ENCODE measurements at places on chromosomes 6 and 20.

- no peak for DNase-seq
These were observed 12.5 kb downstream of the CASP8AP2 start for GRCh38 chr6:89842228-89842627.

DNA sequence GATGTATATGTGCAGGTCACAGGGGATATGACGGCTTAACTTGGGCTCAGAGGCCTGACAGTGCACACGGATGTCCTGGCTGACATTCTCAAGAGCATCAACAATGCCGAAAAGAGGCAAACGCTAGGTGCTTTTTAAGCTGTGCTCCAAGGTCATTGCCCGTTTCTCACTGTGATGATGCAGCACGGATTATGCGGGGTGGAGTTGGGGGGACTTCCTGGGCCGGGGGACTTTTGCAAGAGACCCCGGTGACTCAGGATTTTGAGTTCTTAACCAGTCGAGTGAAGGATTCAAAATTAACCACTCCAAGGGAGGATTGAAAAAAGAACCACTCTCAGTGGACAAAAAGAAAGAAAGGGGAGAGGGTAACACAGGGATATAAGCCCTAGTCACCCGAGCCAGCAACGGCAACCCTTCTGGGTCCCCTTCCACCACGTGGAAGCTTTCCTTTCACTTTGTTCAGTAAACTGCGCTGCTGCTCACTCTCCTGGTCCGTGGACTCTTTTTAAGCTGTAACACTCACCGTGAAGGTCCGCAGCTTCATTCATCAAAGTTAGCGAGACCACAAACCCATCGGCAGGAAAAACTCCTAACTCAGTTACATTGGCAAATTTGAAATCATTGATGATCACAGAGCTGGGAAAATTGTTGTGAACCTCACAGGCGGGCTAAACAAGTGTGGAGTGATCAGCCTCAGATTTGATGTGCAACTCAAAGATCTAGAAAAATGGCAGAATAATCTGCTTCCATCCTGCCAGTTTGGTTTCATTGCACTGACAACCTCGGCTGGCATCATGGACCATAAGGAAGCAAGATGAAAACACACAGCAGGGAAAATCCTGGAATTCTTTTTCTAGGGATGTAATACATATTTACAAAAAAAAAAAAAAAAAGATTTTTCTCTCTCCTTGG lies 199.3 kb downstream of the ARID1B start:
- peak; percentile 11 for DNase-seq

GRCh38 chr6:105487040-105487790 lies 84.3 kb upstream of the PREP start:
- DNase-seq, result no peak

GRCh38 chr6:114906096-114906495 lies 563.3 kb upstream of the HS3ST5 start:
- no peak for DNase-seq

DNA sequence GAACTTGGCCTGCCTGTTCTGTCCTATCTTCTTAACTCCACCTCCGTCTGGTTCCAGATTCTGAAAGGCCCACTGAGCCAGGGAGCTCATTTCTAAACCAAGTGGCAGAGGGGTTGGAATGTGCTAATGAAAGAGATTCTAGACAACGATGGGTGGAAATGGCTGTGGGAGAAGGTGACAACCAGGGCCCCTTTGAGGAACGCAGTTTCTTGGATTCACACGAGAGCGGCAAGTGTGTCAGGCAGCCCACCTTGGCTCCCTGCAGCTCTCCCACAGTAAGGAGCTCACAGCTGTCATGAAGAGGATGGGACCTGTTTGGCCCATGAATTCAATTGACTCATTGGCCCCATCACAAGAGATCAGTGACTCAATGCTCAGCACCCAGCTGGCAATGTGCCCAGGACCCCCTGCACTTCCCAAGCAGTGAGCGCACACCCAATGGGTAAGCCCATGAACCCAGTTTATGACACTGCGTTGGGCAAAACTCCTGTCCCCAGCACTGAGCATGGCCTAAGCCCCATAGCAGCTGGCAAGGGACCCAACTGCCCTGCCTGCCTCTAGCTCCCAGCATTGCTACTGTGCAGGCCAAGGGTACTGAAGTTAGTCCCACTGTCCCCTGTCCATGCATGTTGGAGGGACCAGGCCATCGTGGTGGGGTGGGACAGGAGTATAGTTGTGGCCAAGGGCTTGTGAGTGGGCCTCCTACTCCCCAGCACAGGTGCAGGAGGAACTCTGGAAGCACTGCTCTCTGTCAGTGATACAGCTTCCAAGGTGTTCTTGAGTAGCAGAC lies 16.4 kb downstream of the MRPS18A start:
- no peak for DNase-seq

GRCh38 chr6:30152016-30152673 lies 8.9 kb downstream of the TRIM10 start:
- no peak for DNase-seq

DNA sequence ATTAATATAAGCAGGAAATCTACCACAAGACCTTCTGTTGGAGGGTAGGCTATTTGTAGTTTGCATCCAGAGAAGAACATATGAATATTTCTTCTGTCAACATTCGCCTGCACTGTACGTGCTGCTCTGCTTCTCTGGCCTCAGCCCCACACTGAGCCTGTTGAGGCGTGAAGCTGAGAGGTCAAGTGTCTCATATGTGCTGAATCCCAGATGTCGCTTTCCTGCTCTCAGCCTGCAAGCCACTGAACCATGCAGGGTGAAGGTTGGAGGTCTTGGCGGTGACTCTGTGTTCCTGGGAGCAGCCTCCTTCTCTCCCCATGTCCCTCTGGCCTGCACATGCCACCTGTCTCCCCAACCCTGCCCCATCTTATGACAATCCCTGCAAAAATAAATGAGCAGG lies 83.6 kb downstream of the TMEM170B start:
- DNase-seq, result no peak

DNA sequence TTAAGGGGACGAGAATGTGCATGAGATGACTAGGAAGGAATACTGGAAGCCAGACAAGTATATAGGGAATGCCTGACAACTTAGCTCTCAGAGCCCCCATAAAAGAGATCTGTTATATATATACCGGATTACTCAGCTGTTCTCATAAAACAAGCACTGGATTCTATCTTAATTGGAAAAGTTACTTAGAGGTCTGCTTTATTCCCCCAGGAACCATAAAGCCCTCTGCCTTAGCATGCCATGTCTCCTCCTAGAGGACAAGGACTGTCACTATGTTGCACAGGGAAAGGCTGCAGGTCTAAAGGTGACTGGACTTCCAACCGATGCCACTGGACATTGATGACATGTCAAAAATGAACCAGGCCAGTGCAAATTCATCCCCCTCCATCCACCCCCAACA lies 6.4 kb downstream of the EXOC2 start:
- no peak for DNase-seq

DNA sequence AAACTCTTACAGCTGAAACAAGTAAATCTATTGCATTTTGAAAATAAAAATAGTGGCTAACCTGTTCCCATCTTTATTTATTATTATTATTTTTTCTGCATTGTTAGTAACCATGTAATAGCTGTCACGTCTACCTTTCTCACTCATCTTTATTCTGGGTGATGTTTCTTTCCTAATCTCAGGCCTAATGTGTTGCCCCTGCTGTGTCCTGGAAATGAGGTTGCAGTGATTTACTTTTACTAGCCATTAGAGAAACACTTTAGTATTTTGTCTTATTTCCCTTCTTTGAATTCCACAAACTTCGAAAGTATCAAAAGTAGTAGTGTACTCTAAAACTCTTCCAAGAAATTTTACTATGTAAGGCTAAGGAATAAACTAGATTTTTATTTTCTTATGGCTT lies 546.9 kb downstream of the GRIK2 start:
- no peak for DNase-seq

DNA sequence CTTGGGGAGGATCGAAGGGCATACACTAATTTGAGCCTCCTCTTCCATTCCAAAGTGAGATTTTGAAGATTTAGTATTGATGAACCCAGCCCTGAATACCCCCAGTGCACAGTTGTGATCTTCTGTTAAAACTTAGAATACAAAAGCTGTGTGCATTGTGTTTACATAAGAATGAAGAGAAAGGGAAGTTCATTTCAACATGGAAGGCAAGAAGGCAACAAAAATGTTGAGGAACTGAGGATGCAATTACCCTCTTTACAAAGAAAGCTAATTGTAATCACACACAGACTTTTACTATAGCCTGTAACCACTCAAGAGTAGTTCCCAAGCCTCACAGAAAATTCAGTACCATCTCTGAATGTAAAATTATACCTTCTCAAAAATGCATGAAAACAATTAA lies 49.3 kb downstream of the GFOD1 start:
- no peak for DNase-seq

DNA sequence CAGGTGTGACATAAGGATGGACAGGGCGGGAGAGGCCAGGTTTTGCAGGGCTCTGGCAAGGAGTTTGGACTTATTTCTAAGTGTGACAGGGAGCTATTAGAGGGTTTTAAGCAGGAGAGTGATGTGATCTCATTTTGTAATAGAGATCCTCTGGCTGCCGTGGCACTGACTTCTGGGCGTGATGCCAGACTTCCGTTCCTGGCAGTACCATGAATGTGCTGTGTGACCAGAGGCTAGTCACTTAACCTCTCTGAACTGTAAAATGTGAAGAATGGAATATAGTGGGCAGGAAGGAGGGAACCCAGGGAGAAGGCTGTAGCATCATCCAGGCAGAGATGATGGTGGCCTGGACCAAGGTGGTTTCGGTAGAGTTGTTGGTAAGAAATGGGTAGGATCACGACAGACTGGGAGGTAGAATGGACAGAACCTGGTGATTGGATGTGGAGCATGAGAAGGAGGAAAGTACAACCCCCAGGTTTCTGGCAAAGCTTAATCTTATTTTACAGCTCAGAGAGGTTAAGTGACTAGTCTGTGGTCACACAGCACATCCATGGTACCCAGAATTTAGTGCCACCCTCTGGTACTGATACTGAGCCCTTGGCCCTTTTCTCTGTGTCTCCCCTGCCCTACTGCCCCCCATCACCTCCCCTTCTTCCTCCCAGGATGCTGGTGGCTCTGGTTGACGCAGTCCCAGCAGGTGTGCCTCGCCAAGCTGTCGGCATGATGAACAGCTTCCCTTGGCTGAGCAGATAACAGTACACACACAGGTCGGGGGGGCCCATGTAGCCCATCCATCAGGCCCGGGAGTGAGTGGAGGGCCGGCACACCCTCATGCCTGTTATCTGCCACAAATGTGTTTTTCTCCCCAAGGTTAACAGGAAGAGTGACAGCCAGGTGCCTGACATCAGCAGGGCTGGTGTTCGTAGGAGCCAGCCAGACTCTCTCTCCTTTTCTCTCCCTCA lies 52.9 kb upstream of the CTNNBL1 start:
- DNase-seq, result no peak

DNA sequence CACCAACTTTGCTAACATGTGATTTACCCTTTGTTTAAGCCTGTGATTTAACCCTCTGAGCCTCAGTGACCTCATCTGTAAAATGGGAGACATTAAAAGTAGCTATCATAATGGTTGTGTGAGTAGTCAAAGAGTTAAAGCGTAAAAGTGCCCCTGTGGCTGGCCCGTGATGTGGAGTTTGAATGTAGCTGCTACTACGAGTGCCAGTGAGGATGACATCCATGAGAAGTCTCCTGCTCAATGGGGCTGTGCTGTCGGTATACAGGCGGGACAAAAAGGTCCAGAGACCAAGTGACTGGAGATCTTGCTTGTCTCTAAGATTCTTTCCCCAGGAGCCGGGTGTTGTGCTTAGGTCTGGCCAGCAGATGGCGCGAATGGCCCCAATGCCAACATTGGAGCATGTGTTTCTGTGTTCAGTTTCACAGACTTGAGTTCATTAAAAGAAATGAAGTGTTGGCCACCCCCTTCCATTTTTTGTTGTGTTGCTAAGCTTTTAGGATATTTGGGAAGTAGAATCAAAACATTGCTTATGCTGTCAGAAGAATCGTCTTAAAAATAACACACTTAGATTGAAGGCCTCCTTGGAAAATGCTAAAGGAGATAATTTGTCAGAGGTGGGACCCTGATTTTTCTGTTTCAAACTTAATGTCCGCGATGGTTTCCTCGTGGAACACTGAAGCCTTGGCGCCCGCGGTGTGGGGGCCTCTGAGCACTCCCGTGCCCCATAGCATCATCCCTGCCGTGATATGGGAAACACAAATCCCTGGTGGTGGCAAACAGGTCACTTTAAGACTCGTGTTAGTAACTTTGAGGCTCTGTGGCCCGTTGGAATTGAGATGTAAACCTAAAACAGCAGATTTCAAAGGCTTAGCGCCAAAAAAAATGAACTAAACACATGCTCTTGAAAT lies 9.3 kb upstream of the RBM38 start:
- DNase-seq, result peak; percentile 76

DNA sequence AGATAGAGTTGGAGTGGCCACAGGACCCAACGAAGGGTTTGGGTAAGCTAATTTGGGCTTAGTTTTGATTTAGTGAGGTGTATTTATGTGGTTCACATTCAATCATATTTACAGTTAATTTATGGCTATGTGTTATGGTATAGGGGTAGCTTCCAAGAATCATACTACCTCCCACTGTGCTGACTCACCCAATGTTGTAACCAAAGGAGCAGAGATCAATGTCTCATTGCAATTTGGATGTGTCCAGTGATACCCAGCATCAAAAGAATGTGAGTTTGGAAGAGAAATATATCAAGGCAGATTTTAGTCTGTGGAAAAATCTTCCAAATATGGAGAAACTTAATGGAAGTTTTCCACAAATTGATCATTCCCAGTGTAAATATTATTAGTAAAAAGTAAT lies 25.3 kb upstream of the SMIM8 start:
- no peak for DNase-seq

GRCh38 chr6:167472148-167472547 lies 147.3 kb downstream of the TTLL2 start:
- no peak for DNase-seq

- DNase-seq, result no peak
These were observed 191.2 kb downstream of the SYNDIG1 start for GRCh38 chr20:24660651-24661050.

DNA sequence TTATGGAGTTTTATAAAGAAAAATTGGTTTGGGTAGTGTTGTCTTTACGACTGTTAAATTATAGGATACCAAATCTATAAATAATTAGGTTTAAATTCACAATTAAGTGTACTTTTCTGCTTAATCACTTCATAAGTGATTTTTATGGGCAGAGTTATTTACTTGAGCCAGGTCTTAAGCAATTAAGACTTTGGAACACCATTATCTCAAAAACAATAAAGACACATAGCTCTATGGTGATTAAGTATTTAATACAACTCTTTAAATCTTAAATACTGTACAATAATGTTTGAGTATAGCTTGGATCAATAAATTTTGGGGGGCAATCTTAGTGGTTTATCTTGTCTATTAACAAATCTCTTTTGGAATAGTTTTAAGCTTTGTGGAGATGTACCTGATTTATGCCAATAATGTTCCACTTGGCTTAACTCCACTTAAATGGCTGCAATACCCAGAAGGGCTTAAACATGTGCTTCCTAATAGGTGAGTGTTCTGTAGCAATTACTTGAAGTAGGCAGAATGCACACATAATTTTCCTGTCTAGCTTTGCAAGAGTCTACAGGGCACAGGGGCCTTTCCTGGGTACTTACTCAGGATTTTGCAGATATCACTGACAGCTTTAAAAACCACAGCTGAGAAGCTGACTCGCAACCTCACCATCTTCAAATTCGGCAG lies 7.5 kb downstream of the FERMT1 start:
- no peak for DNase-seq

DNA sequence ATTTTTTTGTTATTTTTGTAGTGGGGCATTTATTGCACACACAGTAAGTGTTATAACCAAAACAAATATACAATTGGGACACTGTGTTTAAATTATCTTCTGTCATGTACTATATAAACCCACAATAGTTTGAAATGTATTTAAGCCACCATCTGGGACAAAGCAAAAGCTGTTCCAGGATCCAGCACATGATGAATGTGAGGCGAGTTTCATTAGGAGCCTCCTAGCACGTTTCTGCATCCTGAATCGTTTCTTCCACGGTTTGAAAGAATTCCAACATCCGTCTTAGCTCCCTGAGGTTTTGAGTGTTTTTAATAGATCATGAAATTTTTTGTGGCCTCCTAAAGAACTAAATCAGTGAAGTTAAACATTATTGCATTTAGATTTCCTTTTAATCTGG lies 65.8 kb downstream of the EYA4 start:
- no peak for DNase-seq
